ENCODE measurements at places on chromosomes 4 and X. TPM values are rescaled to one million over a fixed set of nuclear protein-coding genes. Genes with fewer than 3 reads are reported as not detected.

GRCh38 chrX:87489071-87489470 is 28.5 kb upstream of the KLHL4 start:
- no peak overlapping the region for H3K27ac ChIP-seq
- H3K36me3 ChIP-seq, result no peaks in the 10 kb centered on the region
- no peak overlapping the region for H3K4me3 ChIP-seq
- DNase-seq, result no peak

Gene FGFBP1
- total RNA-seq, result 0.96 TPM

DNA sequence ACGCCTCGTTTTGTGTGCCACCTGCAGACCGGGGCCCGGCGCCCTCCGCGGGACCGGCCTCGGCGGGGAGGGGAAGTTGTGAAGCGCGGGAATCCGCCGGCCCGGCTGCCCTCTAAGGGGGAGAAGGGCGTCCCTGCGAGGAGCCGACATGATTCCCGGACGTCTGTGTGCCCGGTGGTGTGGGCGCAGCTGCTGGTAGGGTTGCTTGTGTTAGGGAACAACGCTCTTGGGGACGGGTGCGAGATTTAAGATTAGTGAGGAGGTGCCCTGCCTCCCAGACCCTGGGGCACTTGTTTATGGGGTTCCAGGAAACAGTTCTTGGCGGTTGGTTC is 627 bp downstream of the CDKN2AIP start:
- peaks cover 63% of the 10 kb centered on the region for H3K4me1 ChIP-seq
- no peak for DNase-seq
- no peaks in the 10 kb centered on the region for H3K27me3 ChIP-seq
- H3K27ac ChIP-seq, result peak overlapping the region; percentile 98
- peak overlapping the region; percentile 97 for H3K4me3 ChIP-seq
- H3K36me3 ChIP-seq, result peaks cover 23% of the 10 kb centered on the region

GRCh38 chr4:10285028-10285427 is 168.4 kb upstream of the WDR1 start:
- no peaks in the 10 kb centered on the region for H3K27me3 ChIP-seq
- no peaks in the 10 kb centered on the region for H3K4me1 ChIP-seq
- no peak for DNase-seq
- H3K27ac ChIP-seq, result no peak overlapping the region
- H3K36me3 ChIP-seq, result no peaks in the 10 kb centered on the region
- no peak overlapping the region for H3K4me3 ChIP-seq

DNA sequence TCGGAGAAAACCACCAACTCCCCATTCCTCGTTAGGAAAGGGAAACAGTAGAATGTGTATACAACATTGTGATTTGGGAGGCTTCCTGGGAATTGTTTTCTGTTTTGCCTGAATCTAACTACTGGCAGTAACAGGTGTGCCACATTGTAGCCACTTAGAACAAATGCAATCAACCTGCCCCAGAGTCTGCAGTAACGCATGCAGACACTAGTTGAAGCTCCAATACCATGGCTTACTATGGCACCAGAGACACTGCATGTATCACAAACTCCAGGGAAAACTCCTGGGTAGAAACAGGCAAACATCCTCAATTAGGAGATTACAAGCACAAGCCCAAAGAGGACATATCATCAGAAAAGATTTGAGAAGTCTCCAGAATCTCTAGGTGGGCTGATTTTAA is 154.2 kb upstream of the NEIL3 start:
- H3K27me3 ChIP-seq, result peaks cover 1% of the 10 kb centered on the region
- no peak for DNase-seq
- no peaks in the 10 kb centered on the region for H3K36me3 ChIP-seq

GRCh38 chr4:136571315-136571714 is 961.0 kb downstream of the PCDH18 start:
- no peaks in the 10 kb centered on the region for H3K36me3 ChIP-seq
- H3K27ac ChIP-seq, result no peak overlapping the region
- peaks cover 10% of the 10 kb centered on the region for H3K4me1 ChIP-seq
- H3K27me3 ChIP-seq, result no peaks in the 10 kb centered on the region
- no peak overlapping the region for H3K4me3 ChIP-seq

- H3K36me3 ChIP-seq, result no peaks in the 10 kb centered on the region
- DNase-seq, result no peak
- H3K4me1 ChIP-seq, result no peaks in the 10 kb centered on the region
- peaks cover 3% of the 10 kb centered on the region for H3K27me3 ChIP-seq
- H3K4me3 ChIP-seq, result no peak overlapping the region
These were observed 20.8 kb upstream of the TRIM60 start for GRCh38 chr4:165010991-165011390.

Gene GSX2
- total RNA-seq, result not detected

- no peaks in the 10 kb centered on the region for H3K4me1 ChIP-seq
- no peak for DNase-seq
- no peak overlapping the region for H3K4me3 ChIP-seq
- peaks cover 4% of the 10 kb centered on the region for H3K27me3 ChIP-seq
These were observed 50.6 kb upstream of the SHOX start for GRCh38 chrX:580030-580429.

DNA sequence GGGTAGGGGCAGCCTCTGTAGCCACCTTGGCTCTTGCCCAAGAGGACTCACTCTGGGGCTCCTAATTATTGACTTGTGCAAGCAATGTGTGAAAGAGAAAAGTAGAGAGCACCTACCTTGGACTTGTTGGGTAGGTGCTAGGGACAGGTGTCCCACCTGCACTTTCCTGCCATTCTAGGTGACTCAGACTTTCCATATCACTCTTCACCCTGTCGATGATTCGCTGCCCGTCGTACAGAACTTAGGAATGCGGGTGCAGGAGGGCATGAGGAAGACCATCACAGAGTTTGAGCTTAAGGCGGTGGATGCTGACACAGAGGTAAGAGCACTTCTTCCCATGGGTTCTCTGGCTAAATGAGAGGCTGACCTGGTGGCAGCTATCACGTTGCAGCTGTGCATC is 87.3 kb upstream of the ANXA3 start:
- H3K36me3 ChIP-seq, result peaks cover 31% of the 10 kb centered on the region
- H3K4me1 ChIP-seq, result peaks cover 2% of the 10 kb centered on the region
- no peak overlapping the region for H3K27ac ChIP-seq
- no peak for DNase-seq
- H3K27me3 ChIP-seq, result no peaks in the 10 kb centered on the region

- H3K4me3 ChIP-seq, result no peak overlapping the region
- peaks cover 21% of the 10 kb centered on the region for H3K4me1 ChIP-seq
- no peaks in the 10 kb centered on the region for H3K27me3 ChIP-seq
- no peak for DNase-seq
- H3K36me3 ChIP-seq, result peaks cover 24% of the 10 kb centered on the region
These were observed 382.7 kb downstream of the UNC5C start for GRCh38 chr4:95165926-95166524.

GRCh38 chrX:51860679-51861078 is 32.7 kb upstream of the MAGED1 start:
- H3K27ac ChIP-seq, result no peak overlapping the region
- H3K27me3 ChIP-seq, result no peaks in the 10 kb centered on the region
- no peaks in the 10 kb centered on the region for H3K4me1 ChIP-seq
- no peak for DNase-seq
- H3K36me3 ChIP-seq, result peaks cover 24% of the 10 kb centered on the region

GRCh38 chrX:96405842-96406241 is 278.8 kb upstream of the DIAPH2 start:
- H3K4me3 ChIP-seq, result no peak overlapping the region
- DNase-seq, result no peak
- no peaks in the 10 kb centered on the region for H3K36me3 ChIP-seq
- H3K27me3 ChIP-seq, result no peaks in the 10 kb centered on the region
- peak overlapping the region; percentile 88 for H3K27ac ChIP-seq

DNA sequence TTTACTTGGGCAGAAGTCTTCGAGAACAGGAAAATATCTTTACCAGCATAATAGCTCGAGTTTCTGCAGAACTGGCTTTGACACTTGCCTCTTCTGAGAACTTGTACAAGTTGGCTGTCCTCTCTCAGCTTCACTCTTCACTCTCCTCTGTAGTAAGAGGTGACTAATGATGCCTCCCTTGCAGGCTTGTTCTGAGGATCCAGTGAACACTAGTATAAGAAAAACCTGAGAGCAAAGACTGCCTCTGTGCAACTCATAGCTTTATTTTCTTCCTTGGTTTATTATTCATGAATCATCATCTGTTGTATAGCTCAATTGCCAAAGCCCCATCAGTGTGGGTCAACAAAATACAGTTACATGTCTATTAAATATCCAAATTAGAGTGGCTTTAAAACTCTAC is 266.7 kb upstream of the CLNK start:
- H3K4me3 ChIP-seq, result no peak overlapping the region
- H3K4me1 ChIP-seq, result peaks cover 5% of the 10 kb centered on the region
- DNase-seq, result no peak

Gene MAGEA8
- total RNA-seq, result not detected

Gene DYNLT3
- 13.0 TPM for total RNA-seq

Gene CT45A1
- total RNA-seq, result not detected

GRCh38 chrX:27380163-27380845 is 82.8 kb downstream of the PPP4R3C start:
- no peak for DNase-seq
- H3K27me3 ChIP-seq, result no peaks in the 10 kb centered on the region
- no peak overlapping the region for H3K27ac ChIP-seq
- peaks cover 4% of the 10 kb centered on the region for H3K4me1 ChIP-seq

All from mesothelial cell of epicardium (in vitro differentiated cells).